ENCODE measurements at places on chromosomes 3 and 15. TPM values are rescaled to one million over a fixed set of nuclear protein-coding genes. Genes with fewer than 3 reads are reported as not detected.

DNA sequence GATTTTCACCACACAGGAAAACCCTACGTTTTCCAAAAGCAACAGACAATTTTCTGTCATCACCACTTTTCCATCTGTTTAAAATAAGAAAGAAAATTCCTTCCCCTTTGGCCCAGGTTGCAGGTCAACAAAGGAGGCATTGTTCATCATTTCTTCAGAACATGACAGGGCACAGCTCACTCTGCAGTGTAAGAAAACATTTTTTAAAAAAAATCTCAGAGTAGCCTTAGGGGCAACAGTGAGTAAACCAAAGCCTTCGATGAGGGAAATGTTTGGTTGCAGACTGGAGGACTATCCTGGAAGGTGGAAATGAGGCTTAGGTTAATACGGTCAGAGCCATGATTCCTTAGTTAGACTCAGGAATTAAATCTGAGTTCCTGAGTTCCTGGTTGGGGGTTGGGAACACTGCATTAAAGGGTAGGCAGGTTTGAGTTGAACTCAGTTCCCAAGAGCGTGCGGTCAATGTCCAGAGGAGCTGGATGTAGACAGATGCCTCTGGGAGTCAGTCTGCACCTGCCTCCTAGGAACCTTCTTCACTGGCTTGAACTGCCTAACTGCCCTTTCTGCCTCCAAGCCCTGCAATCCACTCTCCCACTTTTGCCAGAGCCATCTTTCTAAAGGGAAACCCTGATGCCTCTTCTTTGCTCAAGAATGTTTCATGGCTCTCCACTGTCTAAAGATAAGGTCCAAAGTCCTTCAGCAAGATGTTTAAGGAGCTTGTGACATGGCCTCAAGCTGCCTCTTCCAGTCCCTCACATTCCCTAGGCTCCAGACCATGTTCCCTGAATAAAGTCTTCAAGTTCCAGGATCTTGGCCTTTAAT, 3.3 kb upstream of the HES1 start:
- no peak for DNase-seq

DNA sequence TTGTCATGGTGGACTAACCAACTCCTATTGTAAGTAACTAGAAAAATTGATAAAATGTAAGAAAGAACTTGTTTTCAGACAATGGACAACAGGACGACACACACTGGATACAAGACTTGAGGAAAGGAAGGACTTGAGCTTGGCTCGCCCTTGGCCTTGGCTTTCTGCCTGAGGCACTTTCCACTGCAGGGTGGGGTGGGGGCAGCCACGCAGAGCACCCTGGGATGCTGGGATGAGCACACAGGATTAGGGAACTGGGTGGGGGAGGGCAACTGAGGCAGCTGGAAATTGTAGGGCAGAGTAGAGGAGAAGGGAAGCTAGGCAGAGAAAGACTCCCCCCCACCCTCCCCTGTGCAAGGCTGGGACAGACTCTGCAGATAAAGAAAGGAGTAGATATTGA, 25.5 kb upstream of the HHATL start:
- no peak for DNase-seq

GRCh38 chr3:3600665-3601340, 198.4 kb upstream of the LRRN1 start:
- DNase-seq, result no peak

- no peak for DNase-seq
These were observed 210.8 kb downstream of the CHST2 start for GRCh38 chr3:143330296-143330868.

CTXND1 gene
- 6.3 TPM for total RNA-seq

GRCh38 chr3:186598108-186598784, 14.6 kb upstream of the AHSG start:
- no peak for DNase-seq

DNA sequence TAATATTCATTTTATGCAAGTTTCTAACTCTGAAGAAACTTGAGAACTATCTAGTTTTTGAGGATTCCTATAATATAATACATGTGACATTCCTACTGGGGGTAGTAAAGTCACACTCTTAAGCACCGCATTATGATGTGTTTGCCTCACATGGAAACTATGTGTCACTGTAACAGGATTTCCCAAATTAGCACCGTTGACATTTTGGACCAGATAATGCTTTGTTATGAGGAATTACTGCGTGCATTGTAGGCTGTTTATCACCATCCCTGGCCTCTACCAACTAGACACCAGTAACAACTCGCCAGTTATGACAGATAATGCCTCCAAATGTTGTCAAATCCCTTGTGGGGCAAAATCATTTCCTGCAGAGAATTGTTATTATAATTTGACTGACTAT, 267.8 kb downstream of the RAP2B start:
- DNase-seq, result no peak

Measured in sciatic nerve (tissue), 2 donors.